Stromal cell of bone marrow (primary cell): ENCODE measurements at places on chromosomes 12 and 14.

DNA sequence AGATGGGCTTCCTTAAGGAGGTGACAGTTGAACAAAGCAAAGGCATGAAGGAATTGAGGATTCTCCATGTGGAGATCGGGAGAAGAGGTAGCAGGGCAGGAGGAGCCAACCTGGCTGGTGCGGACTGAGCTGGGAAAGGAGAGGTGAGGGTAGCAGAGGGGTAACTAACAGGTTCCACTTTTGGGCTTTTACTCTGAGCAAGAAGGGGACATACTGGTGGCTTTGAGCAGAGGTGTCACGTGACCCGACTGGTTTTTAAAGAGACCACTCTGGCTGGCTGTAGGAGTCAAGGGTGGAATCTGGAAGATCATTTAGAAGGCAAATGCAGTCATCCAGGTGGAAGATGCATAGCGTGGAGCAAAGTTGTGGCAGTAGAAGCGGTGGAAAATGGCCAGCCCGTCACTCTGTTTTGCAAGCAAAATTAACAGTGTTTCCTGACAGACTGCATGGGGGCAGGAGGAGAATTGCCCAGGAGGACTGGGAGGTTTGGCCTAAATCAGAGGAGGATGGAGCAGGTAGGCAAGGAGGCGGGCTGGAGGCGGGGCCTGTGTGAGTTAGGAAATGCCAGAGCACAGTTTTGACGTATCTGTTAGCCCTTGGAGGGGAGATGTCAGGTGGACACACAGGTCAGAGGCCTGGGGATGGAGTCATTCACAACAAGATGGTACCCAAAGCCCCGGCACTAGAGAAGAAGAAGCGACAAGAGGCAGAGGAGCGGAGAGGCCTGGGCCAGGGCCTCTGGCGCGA, 156.3 kb upstream of the FKBP4 start:
- DNase-seq: no peak

DNA sequence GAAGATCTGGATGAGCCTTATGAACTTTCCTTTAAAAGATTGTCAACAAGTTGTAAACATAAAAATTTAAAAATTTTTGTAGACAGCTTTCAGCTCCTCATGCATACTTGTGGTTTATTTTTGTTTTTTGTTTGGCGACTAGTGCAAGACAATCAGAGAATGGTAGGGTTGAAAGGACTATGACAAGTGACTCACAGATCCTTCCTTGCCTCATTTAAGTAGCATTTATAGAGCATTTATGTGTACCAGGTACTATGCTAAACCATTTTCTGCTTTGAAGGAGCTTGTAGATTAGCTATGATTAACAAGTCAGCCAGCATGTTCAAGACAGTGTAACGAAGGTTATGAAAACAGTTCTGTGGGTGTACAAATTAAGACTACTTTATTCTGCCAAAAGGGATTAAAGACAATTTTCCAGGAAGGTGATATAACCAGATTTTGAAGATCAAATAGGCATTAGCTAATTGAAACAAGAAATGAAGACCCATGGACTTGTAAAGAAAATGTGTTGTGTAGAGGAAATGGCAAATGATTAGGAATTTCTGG, 122.0 kb downstream of the PCNX1 start:
- DNase-seq: no peak

- no peak for DNase-seq
Measured at GRCh38 chr12:93780101-93780641, 103.0 kb downstream of the CRADD start.

DNA sequence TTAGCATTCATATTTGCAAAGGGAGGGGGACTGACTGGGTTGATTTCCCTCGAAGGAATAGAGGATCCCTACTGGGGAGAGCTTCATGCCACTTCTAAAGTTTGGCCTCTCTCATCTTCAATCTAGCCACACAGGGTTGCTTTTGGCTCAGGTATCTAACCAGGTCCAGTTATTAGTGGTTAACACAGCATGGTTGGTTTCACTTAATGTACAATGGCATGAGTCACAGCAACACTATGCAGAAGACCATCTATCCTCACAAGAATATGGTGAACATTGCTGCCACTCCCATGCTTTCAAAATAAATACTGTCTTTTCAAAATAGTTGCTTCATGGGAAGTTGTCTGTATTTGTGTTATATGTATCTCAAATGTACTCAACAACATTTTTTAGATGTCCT, 6.6 kb upstream of the RAB3IP start:
- DNase-seq: no peak
